ENCODE measurements at places on chromosomes 4 and X.

DNA sequence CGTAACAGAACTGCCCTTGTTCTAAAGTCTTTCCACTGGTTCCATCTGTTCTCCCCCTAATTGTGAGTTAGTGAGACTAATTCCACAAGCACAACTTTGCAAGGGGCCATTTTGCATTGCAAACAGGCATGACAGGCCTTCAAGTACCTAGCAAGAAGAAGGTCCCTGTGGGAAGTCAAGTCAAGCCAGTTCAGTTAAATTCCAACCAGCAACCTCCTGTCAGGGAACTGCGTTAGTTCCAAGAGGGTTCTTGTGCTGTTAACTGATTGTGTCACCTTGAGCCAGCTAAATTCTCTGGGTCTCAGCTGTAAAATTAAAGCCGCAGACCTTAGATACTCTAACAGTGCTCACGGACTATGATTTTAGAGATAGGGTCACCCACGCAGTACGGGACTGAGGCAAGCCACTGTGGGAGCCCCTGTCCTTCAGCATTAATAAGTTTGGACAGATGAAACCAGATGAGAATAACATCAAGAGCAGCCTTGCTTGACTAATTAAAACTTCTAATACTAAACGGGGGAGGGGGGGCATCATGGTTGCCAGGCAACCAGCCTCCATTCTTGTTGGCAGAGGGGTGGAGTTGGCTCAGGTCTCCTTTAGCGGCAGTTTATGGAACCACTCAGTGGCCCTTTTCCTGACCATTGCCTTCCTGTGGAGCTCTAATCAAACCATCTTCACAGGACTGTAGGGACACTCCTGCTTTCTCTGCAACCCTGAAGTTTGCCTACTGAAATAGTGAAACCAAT, 24.1 kb upstream of the TMEM150C start:
- DNase-seq, result no peak

DNA sequence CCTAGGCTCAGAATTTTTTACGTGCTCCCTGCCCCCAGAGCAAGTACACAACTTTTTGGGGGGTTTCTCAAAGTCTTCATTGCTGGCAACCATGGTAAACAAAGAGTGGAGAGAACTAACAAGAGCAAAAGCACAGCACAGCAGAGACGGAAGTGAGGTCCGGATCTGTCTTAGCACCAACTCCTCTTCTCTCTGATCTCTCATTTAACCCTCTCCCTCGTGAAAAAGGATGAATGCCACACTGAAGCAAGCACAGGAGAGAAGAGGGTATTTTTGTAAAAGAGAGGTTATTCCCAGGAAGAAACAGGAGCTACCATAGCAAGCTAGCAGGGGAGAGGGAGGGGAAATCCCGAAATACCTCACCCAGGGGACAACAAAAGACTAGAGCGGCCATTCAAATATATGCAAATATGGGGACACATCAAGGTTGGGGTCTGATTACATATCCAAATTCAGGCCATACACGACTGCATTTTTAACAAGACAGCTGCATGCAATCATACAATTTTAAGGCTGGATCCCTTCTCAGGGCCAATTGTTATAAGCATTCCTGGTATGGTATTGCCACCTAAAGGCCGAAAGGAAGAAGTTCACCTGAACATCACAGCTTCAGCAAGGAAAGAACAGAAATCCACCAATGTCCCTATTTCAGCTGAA, 46.6 kb downstream of the CD40LG start:
- peak; percentile 52 for DNase-seq

DNA sequence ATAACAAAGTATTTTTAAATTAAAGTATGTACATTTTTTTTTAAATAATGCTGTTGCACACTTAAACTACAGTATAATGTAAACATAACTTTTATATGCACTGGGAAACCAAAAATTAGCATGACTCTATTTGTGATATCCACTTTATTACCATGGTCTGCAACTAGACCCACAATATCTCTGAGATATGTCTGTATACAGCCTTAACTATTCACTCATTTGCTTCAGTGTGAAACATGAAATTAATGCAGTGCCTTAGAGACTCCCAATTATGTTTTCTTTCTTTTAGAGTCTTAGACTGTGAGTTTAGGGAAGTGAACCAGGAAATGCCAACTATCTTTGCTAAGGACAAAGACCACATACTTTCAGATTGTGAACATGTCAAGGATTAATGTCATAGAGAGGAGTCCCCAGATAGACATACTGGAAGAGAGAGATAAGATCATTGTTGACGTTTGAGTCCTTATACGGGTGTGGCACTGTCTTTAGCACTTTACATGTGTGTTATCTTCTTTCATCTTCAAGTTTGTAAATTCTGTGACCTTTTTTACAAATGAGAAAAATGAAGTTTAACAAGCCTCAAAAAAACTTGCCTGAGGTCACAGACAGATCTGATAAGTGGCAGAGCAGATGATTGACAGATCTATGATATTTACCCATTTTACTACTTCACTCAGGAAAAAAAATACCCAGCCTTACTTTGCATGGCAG, 23.2 kb downstream of the CXorf58 start:
- peak; percentile 61 for DNase-seq

DNA sequence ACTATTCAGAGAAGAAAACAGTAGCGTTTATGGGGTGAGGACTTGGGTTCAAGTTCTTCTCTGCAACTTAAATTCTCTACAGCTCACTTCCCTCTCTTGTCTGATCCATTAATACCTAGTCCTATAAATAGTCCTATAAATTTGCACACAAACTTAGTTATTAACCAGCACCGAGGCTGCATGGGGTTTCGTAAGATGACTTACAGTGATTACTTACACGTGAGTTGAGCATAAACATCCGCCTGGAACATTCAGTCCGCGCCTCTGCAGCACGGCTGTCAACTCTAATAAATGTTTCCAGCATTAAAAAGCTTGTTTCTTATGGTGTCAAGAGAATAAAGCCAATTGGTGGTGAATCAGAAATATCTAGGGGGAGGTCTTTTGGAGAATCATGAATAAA, 103.0 kb upstream of the ENPP6 start:
- no peak for DNase-seq

DNA sequence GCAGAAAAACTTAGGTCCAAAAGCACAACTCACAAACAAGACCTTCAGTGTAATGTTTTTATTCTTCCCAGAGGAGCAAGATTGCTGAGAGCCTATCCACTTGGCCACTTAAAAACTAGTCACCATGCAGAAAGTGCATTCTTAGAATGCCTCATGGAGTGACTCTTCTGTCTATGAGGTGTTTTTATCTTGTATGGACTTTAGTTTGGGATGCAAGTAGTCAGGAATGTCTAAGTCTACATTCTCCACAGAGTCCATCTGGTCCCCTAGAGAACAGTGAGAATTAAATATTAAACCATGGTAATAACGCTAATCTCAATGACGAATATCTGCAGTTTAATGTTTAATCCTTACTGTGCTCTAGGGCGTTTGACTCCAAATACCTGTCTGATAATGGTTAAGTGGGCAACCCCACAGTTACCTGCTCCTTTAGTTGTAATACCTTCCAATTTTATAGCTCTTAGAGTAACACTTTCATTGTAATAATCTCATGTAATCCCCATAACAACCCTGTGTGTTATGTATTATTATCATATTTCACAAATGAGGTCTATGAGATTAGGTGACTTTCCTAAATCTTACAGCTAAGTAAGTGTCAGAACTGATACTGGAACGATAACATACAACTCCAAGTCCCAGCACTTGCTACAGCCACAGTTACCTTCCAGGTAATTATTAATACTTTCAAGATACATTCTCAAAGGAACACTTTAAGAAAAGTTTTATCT, 235.6 kb upstream of the JADE1 start:
- no peak for DNase-seq

DNA sequence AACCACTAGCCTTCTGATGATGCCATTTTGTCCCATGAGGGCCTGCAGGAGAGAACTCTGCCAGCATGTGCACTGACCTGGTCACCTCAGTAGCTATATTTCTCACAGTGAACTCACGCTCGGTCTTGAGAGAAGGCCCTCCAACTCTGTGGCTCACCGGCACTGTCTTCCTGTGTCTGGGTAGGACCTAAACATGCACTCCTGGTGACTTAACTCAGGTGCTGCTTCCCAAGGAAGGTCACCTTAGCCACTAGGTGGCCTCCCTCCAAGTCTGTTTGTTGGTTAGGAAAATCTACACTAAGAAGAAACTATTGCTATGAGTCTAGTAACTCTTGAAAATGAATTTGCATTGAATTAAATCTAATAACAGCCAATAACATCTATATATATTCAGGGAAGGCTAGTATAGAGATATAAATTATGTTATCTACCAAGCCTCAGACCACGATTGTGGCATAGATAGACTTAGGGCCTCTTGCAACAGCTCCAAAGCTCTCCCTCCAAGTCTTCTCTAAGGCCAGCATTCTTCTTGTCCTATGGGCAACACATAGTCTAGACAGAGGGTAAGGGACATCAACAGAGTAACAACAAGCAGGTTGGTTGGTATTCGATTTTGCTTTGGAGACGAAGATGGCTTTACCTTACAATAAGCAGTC, 24.7 kb downstream of the TLR10 start:
- peak; percentile 25 for DNase-seq

GRCh38 chr4:32689518-32689917, 1969.3 kb downstream of the PCDH7 start:
- no peak for DNase-seq

- DNase-seq, result no peak
These were observed 182.6 kb upstream of the PUDP start for GRCh38 chrX:7330556-7330955.

GRCh38 chr4:37788819-37789218, 37.7 kb upstream of the PGM2 start:
- DNase-seq, result no peak

DNA sequence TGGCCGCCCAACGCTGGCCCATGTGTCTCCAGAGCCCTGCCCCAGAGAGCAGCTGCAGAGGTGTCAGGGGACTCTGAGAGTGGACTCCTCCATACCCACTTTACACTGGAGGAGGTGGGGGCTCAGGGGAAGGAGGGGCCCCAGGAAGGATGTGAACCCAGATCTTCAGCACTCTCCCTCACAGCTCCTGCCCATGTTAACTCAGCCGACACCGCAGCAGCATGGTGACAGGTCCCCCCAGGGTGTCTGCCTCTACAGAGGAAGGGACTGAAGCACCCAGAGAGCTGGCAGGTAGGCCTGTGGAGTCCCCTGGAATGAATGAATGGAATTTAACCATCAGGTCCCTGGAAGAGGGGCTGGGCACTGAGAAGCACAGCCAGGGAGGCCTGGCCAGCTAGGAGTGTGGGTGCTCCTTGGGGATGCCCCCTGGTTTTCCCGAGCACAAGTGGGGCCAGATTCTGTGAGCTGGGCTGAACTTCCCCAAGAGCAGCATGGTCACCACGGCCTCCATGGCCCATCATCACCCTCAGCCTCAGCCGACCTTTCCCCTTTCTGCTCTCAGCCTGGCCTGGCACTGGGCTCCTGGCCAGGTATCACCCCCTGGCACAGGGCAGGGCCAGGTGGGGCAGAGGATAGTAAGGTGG, 21.9 kb downstream of the SH3BP2 start:
- DNase-seq, result no peak

DNA sequence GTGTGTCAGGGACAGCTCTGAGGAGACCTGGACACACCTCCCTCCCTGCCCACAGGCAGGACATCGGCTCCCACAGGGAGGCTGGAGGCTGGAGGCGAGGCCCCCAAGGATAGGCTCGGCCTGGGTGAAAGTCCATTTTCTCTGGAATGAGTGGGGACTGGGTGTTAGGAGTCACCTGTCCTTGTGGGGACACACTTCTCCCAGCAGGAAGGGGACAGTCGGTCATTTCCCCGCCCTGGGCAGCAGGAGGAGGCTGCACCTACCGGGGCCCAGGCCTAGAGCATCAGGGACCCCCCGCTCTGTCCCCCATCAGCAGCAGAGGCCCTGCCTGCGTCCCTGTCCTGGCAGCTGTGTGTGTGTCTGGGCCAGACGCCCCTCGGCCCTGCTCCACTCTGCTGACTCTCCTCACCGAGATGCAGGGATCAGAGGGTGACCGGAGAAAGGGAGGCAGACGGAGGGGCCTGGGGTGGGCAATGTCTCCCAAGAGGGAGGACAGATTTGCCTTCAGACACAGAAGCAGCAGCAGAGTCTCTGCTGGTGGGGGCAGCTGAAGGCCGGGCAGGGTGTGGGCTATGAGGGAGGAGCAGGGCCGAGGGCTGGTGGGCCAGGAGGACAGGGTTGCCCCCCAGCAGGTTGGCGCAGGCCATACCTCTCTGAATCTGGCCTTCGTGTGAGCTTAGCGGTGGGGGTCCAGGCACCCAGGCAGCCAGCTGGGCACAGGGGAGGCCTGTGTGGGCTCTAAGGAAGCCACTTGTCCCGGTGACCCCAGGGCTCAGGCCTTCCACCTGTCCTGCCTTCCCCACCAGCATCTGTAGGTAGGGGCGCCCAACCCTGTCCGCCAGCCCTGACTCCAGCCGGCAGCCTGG, 125.7 kb upstream of the NKX1-1 start:
- DNase-seq, result no peak

DNA sequence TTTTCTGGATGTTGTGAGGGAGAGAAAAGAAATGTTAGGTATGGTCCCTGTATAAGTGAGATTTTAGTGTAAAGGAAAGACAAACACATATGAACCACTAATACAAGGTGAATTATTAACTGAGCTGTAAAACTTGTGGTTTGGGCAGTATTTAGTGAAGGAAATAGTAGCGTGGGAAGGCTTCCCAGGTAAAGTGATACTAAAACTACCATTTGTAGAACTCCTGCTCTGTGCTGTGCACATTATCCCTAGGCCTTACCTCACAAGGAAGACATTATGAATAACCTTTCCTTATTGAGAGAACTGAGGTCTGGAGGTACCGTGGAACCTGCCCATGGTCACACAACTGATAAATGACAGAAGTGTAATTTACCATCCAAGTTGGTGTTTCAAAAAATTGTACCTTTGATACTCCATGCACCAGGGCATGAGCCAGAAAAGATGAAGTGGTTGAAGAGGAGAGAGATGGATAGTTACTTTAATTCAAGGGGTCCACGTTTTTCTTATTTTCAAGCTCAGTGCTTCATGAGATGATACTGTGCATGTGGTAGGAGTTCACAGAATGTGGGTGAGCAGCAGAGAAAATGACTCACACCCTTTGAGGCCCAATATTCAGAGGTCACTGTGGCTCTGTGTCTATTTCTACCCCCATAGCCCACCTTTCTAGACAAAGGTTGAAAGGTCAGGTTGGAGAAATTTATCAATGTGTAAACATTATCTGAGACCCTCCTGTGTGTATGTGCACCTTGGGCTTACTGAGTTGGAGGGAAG, 2.6 kb upstream of the VSIG4 start:
- no peak for DNase-seq

DNA sequence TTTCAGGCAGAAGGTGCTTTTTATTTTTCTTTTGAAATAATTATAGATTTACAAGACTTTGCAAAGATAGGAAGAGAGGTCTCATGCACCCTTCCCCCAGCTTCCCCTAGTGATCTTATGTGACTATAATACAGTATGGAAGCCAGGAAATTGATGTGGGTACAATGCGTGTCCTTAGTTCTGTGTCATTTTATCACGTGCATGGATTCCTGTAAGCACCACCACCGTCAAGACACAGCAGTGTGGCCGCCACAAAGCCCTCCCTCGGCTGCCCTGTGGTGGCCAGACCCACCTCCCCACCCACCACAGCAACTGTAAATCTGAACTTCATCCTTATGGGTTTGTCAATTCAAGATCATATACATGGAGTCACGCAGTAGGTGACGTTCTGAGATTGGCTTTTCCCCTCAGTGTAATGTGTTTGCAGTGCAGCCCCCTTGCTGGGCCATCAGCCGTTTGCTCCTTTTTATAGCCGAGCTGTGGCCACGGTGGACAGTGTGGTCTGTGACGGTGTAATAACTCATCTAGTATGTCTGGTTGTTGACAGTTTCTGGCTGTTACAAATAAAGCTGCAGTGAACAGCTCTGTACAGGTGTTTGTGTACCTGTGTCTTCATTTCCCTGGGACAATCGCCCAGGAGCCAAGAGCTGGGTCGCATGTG, 10.9 kb upstream of the HTRA3 start:
- no peak for DNase-seq

Data from NB4 (cell line).